ENCODE measurements at places on chromosomes 1 and 21.

DNA sequence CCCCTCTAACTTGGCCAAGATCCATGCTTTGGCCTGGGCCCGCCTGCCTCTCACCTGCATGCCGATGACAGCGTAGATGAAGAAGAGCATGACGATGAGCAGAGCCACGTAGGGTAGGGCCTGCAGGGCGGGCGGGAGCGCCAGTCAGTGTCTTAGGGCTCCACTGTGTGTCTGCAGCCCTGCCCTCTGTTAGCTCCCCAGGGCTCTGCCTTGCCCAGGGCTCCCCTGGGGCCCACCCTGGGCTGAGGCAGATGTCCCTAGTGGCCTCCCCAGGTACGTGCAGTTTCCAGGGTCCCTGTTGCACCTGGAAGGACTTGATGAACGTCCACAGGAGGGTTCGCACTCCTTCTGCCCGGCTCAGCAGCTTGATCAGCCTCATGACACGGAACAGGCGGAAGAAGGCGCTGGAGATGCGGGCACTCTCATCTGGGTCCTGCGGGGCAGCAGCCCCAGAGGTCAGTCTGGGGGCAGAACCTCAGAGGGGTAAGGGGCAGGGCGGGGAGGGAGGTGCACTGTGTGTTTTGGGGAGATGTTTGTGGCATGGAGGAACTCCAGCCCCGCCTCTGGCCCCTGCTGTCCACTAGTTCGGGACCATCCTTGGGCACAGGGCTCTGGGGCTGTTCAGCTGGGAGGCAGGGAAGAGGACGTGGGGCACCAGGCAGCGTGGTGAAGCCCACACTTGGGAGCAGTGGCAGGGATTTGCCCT lies 29.8 kb upstream of the KIF21B start:
- DNase-seq, result no peak

- DNase-seq, result no peak
These were observed 30.5 kb downstream of the ENO1 start for GRCh38 chr1:8847990-8848389.

GRCh38 chr1:42551590-42551989 lies 88.5 kb downstream of the CCDC30 start:
- DNase-seq, result no peak

DNA sequence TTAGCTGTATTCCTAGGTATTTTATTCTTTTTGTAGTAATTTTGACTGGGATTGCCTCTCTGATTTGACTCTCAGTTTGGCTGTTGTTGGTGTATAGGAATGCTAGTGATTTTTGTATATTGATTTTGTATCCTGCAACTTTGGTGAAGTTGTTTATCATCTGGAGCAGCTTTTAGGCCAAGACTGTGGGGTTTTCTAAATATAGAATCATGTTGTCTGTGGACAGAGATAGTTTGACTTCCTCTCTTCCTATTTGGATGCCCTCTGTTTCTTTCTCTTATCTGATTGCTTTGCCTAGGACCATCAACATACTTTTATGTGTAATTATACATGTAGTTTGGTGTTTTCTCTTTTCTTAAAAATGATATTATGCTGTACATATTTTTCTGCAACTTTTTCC lies 27.2 kb downstream of the CD46 start:
- DNase-seq, result no peak

DNA sequence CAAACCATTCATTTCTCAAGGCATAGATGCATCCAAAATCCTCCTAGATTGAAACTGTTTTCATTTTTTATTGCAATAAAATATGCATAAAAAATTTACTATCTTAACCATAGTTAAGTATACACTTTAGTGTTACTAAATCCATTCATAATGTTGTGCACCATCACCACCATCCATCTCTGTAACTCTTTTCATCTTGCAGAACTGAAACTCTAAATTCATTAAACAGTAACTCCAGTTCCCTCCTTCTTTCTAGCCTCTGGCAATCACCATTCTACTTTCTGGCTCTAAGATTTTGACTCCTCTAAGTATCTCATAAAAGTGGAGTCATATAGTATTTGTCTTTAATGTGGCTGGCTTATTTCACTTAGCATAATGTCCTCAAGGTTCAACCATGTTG lies 236.8 kb downstream of the SMYD3 start:
- no peak for DNase-seq

DNA sequence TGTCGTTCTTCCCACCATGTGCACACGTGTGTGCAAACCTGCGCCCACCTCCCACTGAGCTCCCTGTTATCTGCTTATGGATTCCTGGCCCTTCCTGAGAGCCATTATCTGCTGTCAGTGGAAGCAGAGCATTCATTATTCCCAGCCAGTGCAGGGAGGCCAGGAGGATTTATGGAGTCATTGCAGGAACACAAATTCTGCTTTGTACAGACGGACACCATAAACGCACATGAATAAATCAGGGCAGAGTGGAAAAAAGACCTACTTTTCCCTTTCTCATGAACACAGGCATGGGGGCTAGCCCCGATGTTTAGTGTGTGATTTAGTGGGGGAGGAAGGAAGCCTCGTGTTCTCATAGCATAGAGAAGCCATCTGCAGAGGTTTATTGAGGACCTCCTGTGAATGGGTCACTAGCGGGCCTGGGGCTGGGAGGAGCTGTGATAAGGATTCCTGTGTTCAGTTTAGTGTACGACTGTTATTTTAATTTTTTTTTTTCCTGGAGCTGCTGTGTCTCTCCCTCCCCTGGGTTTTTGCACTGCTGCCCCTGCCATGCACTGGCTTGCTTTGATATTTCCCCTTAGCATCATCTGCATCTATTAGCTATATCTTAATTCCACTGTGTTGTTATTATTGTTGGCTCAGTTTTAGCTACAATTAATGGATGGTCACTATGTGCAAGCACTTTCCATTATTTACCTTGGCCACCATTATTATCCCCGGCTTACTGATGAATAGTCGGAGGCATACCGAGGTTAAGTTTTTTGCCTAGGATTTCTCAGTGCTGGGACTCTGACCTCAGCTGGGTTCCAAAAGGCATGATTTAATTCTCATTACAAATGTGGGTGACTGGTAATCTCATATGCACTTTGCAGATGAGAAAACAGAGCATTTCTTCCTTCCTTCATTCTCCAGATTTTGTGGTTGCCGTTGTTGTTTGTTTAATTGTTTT lies 33.0 kb downstream of the HUNK start:
- no peak for DNase-seq

DNA sequence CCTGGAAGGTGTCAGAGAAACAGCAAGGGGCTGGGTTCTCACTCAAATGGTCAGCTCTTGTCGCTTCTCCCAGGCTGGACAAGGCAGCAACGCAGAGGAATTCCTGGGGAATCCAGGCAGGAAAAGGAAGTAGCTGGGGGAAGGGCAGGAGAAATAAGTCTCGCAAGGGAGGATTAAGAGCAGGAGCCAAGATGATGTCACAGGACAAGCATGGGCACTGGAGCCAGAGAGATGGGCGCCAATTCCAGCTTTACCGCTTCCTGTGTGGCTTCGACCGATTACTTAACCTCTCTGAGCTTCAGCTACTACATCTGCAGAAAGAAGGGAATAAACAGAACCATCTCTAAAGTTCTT lies 70.5 kb downstream of the SSBP3 start:
- peak; percentile 84 for DNase-seq

DNA sequence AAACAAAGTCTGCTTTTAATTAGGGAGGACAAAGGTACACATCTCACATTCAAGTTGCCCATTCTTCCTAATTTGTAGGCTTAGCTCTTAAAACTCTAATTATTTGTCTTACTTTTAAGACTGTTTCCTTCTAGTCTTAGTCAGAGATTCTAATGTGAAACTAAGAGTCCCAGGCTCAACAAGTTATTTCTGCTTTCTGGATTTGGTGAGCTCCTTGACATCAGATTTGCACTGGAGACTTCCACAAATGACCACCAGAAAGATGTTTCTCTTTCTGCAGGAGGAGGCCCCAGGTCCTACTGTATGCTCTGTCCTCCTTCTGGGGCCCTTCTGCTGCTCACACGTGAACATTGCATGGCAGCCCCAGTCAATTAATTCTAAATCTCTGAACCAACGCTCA lies 194.2 kb upstream of the JUN start:
- no peak for DNase-seq

DNA sequence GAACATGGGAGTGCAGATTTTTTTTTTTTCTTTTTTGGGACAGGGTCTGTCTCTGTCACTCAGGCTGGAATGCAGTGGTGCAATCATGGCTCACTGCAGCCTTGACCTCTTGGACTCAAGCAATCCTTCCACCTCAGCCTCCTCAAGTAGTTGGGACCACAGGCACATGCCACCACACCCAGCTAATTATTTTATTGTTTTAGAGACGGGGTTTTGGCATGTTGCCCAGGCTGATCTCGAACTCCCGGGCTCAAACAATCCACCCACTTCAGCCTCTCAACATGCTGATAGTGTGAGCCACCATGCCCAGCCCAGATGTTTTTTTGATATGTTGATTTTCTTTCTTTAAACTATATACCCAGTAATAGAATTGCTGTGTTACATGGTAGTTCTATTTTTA lies 57.7 kb downstream of the RGSL1 start:
- no peak for DNase-seq

DNA sequence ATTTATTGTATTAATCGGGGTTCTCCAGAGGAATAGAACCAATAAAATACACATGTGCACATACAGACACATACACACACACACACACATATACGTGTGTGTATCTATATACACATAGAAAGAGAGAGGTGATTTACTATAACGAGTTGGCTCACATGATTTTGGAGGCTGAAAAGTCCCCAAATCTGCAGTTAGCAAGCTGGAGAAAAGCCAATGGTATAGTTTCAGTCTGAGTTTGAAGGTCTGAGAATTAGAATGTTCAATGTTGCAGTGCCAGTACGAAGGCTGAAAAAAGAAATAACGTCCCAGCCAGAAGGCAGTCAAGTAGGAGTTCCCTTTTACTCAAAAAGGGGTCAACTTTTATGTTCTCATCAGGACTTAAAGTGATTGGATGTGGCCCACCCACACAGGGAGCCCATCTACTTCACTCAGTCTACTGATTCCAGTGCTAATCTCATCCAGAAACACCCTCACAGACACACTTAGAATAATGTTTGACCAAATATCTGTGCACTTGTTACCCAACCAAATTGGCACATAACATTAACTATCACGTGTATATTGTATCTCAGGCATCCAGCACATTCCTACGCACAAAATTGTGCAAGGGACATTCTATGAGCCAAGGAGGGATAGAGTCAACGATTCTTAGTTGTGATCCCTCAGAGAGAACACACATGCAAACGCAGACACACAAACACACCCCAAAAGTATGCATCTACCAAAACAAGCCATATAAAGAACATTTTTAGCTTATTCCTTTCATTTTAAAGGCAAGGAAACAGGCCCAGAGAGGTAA lies 195.5 kb upstream of the DUSP10 start:
- DNase-seq, result no peak

DNA sequence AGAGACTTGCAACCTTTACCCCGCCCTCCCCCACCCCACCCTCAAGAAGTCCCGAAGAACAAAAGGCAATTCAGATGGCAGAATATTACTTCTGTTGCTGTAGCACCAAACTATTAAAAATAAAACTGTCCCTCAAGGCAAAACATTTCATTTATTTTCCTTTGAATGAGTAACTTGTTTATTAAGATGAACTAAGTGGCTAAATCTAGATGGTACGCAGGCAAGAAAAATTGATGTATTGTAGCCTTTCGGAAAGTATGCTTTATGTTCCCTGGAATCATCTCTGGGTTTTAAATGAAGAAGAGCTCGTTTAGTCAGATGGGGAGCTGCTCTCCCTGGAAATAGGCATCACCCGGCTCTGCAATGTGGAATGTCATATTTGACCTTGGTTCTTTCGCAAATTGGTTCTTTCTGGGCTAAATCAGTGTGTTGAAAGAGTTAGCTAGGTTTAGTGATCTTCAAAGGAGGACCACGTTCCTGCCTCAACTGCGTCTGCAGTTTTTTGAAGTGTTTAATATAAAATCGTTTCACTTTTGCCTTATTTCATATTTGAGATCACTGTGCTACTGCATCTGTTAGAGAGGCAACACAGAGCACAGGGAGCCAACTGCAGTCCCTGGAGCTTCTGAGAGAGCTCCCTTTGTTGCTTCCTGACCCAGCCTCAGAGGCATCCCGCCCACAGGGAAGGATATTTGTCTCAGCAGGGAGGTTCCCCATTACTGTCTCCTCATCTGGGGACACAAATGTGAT lies 61.8 kb downstream of the KIF26B start:
- DNase-seq, result no peak

GRCh38 chr1:38814984-38815464 lies 44.5 kb downstream of the RRAGC start:
- no peak for DNase-seq

- no peak for DNase-seq
These were observed 874.4 kb downstream of the KCNT2 start for GRCh38 chr1:195733826-195734225.

GRCh38 chr1:21323091-21323490 lies 32.8 kb upstream of the ECE1 start:
- no peak for DNase-seq

DNA sequence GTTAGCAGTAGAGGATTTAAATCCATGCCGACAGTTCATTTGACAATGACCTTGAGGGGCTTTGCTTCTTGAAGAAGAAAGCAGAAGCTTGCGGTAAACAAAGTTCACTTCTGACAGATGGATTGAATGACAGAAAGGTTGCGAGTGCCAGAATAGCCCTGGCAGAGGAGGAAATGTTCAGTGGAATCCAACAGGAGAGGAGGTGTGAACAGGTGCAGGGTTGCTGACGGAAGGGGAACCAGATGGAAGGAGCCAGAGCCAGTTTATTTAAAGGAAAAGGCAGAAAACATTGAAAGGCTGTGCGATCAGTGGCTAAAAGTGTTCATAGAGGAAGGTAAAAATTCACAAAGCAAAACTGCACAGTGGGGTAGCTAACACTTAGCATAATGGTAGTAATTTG lies 141.0 kb downstream of the SDCCAG8 start:
- no peak for DNase-seq

- DNase-seq, result no peak
These were observed 127.9 kb downstream of the PTPRU start for GRCh38 chr1:29364101-29364678.

DNA sequence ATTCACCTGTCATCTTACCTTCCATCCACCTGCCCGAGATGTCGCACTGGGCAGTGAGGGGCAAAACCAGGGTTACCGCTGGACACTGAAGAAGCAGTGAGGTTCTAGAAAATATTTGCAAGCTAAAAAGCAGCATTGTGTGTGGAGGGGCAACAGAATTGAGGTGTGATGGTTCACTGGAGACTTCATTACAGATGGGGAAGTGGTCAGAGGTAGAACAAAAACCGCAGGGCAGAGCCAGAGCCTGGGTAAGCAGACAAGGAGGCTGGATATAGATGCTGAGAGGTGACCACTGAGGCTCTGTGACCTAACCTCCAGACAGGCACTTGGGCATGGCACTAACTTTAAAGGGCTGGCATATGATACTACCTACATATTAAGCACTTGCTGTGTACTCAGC lies 363.9 kb upstream of the PROX1 start:
- no peak for DNase-seq

All from H54 (cell line).